Iris pigment epithelial cell (primary cell): ENCODE measurements at places on chromosomes 13 and 19.

- DNase-seq = no peak
These were observed 7.8 kb downstream of the POU2F2 start for GRCh38 chr19:42124386-42124901.

DNA sequence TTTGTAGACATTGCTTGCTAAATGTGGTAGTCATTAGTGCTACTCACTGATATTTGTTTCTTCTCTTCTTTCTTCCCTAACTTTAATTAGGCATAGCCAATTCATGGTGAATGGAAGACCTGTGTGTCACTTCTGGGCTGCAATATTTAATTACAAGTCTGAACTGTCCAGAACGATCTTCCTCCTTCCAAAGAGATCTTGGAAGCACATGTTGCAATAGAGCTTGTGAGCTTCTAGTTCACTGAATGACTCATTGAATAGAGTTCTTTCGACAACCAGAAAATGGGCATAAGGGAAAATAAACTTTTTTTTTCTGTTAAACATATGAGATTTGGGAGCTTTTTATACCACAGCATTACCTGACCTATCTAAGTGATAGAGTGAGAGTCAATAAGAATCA is 1264.6 kb downstream of the PCDH9 start:
- peak; percentile 81 for DNase-seq

DNA sequence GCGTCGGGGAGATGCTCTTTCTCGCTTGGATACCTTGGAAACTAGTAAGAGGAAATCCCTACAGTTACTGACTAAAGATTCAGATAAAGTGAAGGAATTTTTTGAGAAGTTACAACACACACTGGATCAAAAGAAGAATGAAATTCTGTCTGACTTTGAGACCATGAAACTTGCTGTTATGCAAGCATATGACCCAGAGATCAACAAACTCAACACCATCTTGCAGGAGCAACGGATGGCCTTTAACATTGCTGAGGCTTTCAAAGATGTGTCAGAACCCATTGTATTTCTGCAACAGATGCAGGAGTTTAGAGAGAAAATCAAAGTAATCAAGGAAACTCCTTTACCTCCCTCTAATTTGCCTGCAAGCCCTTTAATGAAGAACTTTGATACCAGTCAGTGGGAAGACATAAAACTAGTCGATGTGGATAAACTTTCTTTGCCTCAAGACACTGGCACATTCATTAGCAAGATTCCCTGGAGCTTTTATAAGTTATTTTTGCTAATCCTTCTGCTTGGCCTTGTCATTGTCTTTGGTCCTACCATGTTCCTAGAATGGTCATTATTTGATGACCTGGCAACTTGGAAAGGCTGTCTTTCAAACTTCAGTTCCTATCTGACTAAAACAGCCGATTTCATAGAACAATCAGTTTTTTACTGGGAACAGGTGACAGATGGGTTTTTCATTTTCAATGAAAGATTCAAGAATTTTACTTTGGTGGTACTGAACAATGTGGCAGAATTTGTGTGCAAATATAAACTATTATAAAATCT is 2.7 kb upstream of the KCNRG start:
- DNase-seq = peak; percentile 78

GRCh38 chr13:44921246-44921877 is 67.9 kb downstream of the NUFIP1 start:
- DNase-seq = no peak

DNA sequence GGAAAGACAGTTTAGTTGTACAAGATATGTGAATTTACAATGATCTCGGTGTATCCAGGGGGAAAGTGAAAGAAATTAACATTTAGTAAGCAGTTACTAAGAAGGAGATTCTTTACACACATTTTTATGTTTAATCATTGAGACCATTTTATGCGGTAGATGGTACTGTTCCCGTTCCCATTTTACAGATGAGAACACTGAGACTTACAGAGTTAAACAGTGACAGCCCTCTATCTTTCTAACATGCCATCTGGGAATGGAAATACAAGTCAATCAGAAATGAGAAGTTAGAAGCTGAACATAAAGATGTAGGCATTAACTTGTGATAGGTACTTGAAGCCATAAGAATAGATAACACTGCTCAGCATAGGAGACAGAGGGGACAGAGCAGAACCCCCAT is 144.9 kb downstream of the VWA8 start:
- DNase-seq = no peak

GRCh38 chr19:50206191-50206590 is 2.8 kb downstream of the MYH14 start:
- DNase-seq = no peak

GRCh38 chr19:42121036-42121621 is 11.1 kb downstream of the POU2F2 start:
- DNase-seq = no peak

GRCh38 chr13:26052337-26052736 is 521 bp upstream of the SHISA2 start:
- no peak for DNase-seq

DNA sequence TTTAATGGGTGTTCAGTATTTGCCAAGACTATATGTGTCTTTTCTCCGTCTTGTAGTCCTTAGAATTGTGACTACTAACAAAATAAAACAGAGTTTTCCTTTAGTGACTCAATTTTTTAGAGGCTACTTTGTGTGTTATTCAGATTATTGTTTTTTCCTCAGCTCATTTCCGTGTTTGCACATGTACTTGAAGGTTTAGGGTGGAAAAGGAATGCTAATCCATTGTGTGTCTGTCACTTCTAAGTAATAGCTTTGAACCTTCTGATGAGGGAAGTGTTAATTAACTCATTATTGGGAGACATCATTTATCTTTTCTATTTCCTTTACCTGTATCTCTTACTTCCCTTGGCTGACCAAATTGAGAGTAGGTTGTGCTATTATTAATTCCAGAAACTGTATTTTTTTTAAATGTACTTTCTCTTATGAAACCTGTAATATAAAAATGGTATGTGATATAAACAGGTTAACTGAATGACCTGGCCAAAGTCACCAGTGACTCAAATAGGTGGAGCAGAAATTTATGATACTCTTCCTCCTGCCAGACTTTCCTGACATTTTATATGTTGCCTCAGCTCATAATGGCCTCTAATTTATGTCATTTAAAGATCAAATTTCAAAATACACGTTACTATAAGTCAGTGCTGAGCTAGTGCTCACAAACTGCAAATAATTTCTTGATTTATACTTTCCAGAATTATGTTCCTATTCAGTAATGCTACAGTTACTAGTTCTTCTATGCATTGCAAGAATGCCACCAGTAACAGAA is 88.8 kb downstream of the LMO7 start:
- no peak for DNase-seq

DNA sequence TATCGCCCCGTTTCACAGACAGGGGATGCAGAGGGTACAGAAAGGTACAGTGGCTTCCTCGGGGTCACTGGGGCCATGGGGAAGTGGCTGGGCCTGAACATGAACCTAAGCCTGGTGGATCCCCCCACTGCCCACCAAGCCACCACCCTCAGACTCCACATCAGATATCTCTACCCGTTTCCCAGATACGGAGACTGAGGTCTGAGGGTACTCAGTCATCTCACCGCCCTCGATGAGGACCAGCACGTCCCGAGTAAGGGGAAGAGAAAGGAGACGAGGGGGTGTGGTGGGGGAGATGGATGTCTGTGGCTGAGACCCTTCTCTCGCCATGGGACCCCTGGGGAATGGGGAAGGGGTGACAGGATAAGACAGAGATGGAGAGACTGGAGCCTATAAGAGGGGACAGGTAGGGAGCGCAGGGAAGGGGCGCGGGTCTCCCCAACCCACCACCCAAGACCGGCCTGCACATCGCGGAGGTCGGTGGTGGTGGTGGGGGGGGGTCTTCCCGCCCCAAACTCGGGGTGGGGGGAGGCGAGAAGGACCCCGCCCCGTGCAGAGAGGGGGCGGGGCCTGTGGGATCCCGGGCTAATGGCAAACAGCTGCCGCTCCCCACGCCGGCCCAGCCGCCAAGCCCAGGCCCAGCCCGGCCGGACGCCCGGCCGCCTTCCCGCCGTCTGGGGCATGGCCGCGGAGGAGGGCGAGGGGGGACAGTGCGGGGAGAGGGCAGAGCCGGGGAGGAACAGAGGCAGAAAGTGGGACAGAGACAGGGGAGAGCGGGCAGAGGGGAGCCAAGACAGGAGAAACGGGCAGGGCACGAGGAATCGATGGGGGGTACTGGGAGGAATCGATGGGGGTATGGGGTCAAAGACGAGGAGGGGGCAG is 698 bp downstream of the KANK2 start:
- peak; percentile 51 for DNase-seq

- no peak for DNase-seq
These were observed 7.8 kb upstream of the C13orf42 start for GRCh38 chr13:51118809-51119431.

DNA sequence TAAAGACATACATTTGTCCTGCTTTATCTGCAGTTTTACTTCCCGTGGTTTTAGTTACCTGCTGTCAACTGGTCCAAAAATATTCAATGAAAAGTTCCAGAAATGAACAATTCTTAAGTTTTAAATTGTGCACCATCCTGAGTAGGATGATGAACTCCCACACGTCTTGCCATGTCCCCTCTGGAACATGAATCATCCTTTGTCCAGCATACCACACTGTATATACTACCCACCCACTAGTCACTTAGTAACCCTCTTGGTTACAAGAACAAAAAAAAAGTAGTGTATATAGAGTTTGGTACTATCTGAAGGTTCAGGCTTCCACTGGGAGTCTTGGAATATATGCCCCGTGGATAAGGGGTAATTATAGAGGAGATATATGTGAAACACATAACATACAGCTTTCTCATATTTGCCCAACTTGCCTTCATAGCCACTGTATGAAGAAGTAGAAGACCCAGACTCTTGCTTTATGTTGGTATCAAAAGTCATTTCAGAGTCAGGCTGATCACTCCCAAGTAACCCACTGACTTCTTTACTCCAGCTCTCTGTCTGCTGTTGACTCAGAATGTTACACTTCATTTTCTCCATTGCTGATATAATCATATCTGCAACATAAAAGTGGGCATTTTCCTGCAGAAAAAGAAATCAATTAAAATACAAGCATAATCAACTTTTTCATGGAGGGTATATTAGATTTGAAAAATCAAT is 19.3 kb downstream of the RUBCNL start:
- DNase-seq = peak; percentile 56

DNA sequence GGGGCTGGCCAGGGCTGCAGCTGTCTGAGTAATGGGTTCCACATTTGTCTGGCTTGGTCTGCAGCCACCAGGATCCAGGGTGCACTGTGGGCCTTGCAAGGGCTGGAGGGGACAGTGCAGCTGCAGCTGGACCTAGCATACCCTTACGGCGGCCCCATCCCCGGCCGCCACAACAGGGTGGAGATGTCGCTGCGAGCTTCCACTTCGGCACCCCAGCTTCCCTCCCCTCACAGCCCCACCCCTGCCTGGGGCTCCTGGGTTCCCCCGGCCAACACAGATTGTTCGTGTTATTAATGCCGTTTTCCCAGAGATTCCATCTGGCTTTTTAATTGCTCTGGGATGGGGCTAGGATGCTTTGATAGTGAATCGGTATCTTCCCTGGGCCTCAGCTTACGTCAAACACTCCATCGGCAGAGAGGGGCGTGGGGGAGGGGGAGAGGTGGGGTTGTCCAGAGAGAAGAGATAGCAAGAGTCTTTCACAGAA is 5.8 kb downstream of the CEBPA start:
- no peak for DNase-seq

DNA sequence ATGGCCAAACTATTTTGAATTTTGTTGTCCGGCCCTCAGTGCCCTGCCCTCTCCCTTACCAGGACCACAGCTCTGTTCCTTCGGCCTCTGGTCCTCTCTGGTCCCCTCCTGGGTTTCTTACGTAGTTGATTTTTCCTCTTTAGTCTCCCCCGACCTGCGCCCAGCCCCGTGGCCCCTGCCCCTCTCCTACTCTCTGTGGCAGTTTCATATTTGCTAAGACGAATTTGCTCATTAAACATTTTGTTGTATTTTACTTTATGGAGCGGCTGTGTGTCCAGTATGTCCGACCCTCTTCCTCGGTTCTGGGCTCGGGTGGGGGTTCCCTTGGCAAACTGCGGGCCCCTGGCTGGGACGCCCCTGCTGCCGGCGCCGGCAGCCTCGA is 576 bp upstream of the EPN1 start:
- DNase-seq = no peak

- DNase-seq = peak; percentile 59
These were observed 48.6 kb upstream of the GTF3A start for GRCh38 chr13:27375686-27376326.

- peak; percentile 80 for DNase-seq
These were observed 58.3 kb downstream of the GPALPP1 start for GRCh38 chr13:45047394-45048310.

DNA sequence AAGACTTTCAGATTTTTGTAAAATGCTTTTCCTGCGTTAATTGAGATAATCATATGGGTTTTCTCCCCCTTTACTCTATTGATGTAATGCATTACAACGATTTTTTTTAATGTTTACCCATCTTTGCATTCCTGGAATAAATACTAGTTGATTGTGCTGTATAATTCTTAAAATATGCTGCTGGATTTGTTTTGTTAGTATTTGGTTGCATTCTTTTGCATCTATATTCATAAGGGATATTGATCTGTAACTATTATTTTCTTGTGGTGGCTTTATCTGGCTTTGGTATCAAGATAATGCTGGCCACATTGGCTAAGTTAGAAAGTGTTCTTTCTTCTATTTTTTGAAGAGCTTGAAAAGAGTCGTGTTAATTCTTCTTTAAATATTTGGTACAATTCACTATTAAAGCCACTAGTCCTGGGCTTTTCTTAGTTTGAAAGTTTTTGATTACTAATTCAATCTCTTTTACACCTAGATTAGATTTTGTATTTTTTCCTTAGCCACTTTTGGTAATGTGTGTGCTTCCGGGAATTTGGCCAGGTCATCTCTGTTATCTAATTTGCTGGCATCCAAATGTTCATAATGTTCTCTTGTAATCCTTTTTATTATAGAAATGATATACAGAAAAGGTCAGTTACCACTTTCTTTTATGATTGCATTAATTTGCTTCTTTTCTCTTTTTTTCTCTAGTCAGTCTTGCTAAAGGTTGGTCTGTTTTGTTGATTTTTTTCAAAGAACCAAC is 29.8 kb downstream of the KL start:
- no peak for DNase-seq

- no peak for DNase-seq
These were observed 135.7 kb downstream of the DIAPH3 start for GRCh38 chr13:60028021-60028420.

GRCh38 chr13:105070452-105070851 is 1465.0 kb downstream of the EFNB2 start:
- DNase-seq = peak; percentile 22

DNA sequence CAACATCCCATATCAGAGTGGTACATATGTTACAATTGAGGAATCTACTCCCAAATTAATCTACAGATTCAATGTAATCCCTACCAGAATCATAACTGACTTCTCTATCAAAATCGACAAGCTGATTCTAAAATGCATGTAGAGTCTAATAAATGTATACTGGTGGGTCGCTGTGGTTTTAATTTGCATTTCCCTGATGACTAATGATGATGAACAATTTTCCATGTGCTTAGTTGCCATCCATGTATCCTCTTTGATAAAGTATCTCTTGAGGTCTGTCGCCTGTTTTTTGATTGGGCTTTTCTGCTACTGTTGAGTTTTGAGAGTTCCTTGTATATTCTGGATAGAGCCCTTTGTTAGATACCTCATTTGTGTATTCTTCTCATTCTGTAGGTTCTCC is 43.8 kb downstream of the KLF12 start:
- no peak for DNase-seq

- peak; percentile 26 for DNase-seq
These were observed 651.2 kb downstream of the SLITRK6 start for GRCh38 chr13:85148009-85148408.
